ENCODE measurements at places on chromosomes 7 and 10. TPM values are rescaled to one million over a fixed set of nuclear protein-coding genes. Genes with fewer than 3 reads are reported as not detected.

Gene SUPV3L1
- 36.6 TPM for total RNA-seq

- H3K4me1 ChIP-seq = no peaks in the 10 kb centered on the region
- no peak for DNase-seq
- H3K36me3 ChIP-seq = no peaks in the 10 kb centered on the region
- no peak overlapping the region for H3K27ac ChIP-seq
- peaks cover 5% of the 10 kb centered on the region for H3K27me3 ChIP-seq
Measured at GRCh38 chr10:17756557-17757217, 4.7 kb downstream of the TMEM236 start.

Gene SEM1
- total RNA-seq = 64.2 TPM

Gene MKX
- 0.31 TPM for total RNA-seq

DNA sequence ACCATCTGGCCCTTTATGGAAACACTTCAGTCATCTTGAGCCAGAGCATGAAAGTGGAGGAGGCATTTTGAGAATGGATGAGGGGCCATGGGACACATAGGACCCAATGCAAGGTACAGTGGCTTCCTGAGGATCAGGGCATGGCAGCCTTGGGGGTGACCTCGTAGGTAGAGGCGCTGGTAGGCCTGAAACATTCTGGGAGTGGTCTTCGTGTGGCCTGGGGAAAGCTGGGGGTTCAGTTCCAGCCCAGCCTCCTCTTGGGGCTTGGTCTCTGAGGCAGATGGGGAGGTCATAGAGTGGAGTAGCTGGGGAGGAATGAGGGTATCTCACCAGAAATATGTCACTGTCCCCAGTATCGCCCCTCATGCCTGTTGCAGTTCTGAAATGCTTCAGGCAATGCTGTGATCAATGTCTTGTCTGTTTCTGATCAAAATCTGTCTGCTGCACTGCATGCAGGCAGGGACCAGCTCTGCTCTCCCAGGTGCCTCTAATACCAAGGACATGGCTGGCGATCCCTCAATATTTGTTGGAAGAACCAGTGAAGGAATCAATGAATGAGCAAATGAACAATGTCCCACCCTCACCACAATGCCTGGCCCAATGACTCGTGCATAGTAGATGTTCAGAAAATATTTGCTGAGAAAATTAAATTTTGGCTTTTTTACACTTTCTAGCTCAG lies 90.9 kb downstream of the CHST15 start:
- H3K4me3 ChIP-seq = no peak overlapping the region
- peaks cover 2% of the 10 kb centered on the region for H3K4me1 ChIP-seq
- no peak overlapping the region for H3K27ac ChIP-seq
- no peaks in the 10 kb centered on the region for H3K36me3 ChIP-seq
- no peak for DNase-seq
- peaks cover 7% of the 10 kb centered on the region for H3K27me3 ChIP-seq

Gene VAX1
- not detected for total RNA-seq

- no peaks in the 10 kb centered on the region for H3K4me1 ChIP-seq
Measured at GRCh38 chr7:573269-573932, 53.8 kb upstream of the PDGFA start.

DNA sequence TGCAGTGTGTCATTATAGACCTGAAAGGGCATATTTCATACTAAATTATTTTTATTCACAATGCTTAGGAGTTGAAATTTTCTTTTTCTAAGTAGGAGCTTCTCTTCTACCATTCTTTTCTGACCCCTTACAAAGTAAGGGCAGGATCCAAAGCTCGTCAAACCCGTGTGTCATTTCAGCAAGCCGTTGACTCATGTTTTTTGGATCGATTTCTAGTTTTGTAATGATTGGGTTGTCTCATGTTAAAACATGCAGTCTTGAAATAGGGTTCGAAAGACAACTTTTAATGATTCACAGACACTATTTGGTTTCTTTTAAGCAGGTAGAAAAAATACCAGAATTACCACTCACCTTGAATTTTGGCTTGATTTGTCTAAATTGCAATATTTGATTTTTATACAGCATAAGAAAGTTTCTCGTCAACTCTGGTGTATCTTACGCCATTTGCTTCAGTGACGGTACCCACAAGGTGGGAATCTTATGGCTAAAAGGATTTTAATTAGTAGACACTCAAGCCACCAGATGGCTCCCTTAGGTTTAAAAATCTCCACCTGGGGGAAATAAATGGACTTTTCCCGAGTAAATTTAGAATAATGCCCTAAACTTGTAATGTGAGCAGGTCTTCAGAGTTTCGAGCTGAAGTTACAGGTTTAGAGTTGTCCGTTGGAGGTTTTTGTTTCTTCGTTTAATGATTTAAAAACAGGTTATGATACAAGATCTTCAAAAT lies 283.4 kb downstream of the CCDC3 start:
- no peak overlapping the region for H3K27ac ChIP-seq
- no peak for DNase-seq

- no peak for DNase-seq
- no peak overlapping the region for H3K4me3 ChIP-seq
- no peak overlapping the region for H3K27ac ChIP-seq
Measured at GRCh38 chr10:128973221-128973620, 493.8 kb upstream of the MGMT start.

Gene CYP3A7
- total RNA-seq = not detected

GRCh38 chr7:32244806-32245345 lies 174.7 kb upstream of the PDE1C start:
- no peak for DNase-seq
- peaks cover 16% of the 10 kb centered on the region for H3K27me3 ChIP-seq
- no peak overlapping the region for H3K27ac ChIP-seq
- no peaks in the 10 kb centered on the region for H3K4me1 ChIP-seq
- no peaks in the 10 kb centered on the region for H3K36me3 ChIP-seq

Gene MAGI2
- 13.4 TPM for total RNA-seq

Gene RSPH10B2
- total RNA-seq = 2.8 TPM

- DNase-seq = no peak
- H3K4me1 ChIP-seq = no peaks in the 10 kb centered on the region
- no peak overlapping the region for H3K4me3 ChIP-seq
Measured at GRCh38 chr7:118148930-118149329, 35.0 kb upstream of the LSM8 start.

DNA sequence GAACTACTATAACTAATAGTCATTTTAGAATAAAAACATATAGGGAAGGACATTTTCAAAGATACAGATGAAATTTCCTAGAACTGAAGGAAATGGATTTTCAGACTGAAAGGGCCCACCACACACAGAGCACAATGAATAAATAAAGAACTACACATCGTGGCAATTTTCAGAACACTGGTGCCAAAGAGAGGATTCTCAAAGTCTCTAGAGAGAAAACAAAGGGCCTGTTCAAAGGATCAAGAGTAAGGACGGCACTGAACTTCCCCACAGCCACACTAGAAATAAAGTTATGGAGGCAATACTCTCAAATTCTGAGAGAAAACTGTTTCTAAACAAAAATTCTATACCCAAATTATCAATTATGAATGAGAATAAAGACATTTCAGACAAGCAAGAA lies 21.9 kb downstream of the NAPEPLD start:
- no peak overlapping the region for H3K27ac ChIP-seq
- DNase-seq = no peak
- H3K27me3 ChIP-seq = no peaks in the 10 kb centered on the region
- no peak overlapping the region for H3K4me3 ChIP-seq
- peaks cover 19% of the 10 kb centered on the region for H3K36me3 ChIP-seq

Gene KIF11
- total RNA-seq = 25.9 TPM

- H3K4me1 ChIP-seq = peaks cover 9% of the 10 kb centered on the region
- H3K36me3 ChIP-seq = no peaks in the 10 kb centered on the region
- H3K4me3 ChIP-seq = no peak overlapping the region
- peaks cover 3% of the 10 kb centered on the region for H3K27me3 ChIP-seq
Measured at GRCh38 chr10:3951993-3952392, 167.0 kb upstream of the KLF6 start.

Gene TNRC18
- total RNA-seq = 197 TPM

Gene PRKG1
- 3.7 TPM for total RNA-seq

GRCh38 chr7:145919712-145920111 lies 196.9 kb upstream of the CNTNAP2 start:
- H3K27me3 ChIP-seq = no peaks in the 10 kb centered on the region
- no peak for DNase-seq
- H3K36me3 ChIP-seq = no peaks in the 10 kb centered on the region
- no peak overlapping the region for H3K27ac ChIP-seq
- H3K4me3 ChIP-seq = no peak overlapping the region
- H3K4me1 ChIP-seq = peaks cover 2% of the 10 kb centered on the region

GRCh38 chr7:7347045-7347444 lies 164.7 kb downstream of the C1GALT1 start:
- H3K4me3 ChIP-seq = no peak overlapping the region
- no peak for DNase-seq
- peaks cover 6% of the 10 kb centered on the region for H3K4me1 ChIP-seq
- H3K27ac ChIP-seq = no peak overlapping the region
- peaks cover 5% of the 10 kb centered on the region for H3K36me3 ChIP-seq

GRCh38 chr7:151796091-151796870 lies 80.6 kb downstream of the PRKAG2 start:
- no peak overlapping the region for H3K4me3 ChIP-seq
- H3K36me3 ChIP-seq = no peaks in the 10 kb centered on the region

DNA sequence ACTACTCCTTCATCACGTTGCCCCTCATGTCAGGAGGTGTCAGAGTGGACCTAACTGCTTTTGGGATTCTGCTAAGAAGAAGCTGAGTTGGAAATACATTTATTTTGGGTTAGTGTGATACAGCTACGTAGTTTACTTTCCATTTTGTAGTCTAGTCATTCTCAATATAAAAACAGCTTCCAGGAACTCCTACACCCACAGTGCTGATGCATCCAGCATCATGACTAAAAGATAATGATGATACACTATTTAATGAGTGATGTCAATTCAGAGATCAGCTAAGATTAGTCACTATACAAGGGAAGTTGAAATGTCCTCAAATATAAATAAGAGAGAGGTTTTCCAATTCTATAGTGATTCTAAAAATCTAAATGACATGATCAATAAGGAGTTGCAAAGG lies 264.2 kb upstream of the SLC26A5 start:
- H3K27me3 ChIP-seq = peaks cover 7% of the 10 kb centered on the region
- no peak overlapping the region for H3K4me3 ChIP-seq
- H3K4me1 ChIP-seq = no peaks in the 10 kb centered on the region
- no peak overlapping the region for H3K27ac ChIP-seq
- no peaks in the 10 kb centered on the region for H3K36me3 ChIP-seq
- DNase-seq = no peak

- H3K36me3 ChIP-seq = no peaks in the 10 kb centered on the region
- H3K4me1 ChIP-seq = peaks cover 18% of the 10 kb centered on the region
- no peak for DNase-seq
- peaks cover 86% of the 10 kb centered on the region for H3K27me3 ChIP-seq
Measured at GRCh38 chr10:129953119-129954051, 10.7 kb downstream of the EBF3 start.

DNA sequence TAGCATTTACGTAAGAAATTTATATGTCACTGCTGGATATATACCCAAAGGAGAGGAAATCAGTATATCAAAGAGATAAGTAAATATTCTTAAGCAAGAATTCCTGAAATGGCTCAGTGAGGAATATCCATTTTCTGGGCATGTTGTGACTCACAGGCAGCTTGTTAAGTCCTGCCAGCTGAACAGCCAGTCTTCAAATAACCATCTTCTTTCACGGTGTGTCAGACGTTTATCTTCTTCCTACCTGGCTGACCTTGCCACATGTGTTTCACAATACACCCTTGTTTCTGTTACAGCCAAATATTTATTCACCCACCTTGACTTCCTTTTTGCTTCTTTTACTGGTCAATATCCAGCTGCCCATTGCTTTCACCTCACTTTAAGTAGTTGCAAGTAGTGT lies 648.1 kb downstream of the ANKRD7 start:
- no peaks in the 10 kb centered on the region for H3K27me3 ChIP-seq
- H3K4me3 ChIP-seq = no peak overlapping the region
- no peak for DNase-seq
